NCI-H446 treated with DMSO at 0.1 percent for 48 hours (cell line): ENCODE measurements at places on chromosomes 12 and 14.

GRCh38 chr14:92552066-92552465 lies 38.5 kb downstream of the RIN3 start:
- DNase-seq = no peak

GRCh38 chr14:96905825-96906224 lies 108.6 kb downstream of the VRK1 start:
- no peak for DNase-seq

DNA sequence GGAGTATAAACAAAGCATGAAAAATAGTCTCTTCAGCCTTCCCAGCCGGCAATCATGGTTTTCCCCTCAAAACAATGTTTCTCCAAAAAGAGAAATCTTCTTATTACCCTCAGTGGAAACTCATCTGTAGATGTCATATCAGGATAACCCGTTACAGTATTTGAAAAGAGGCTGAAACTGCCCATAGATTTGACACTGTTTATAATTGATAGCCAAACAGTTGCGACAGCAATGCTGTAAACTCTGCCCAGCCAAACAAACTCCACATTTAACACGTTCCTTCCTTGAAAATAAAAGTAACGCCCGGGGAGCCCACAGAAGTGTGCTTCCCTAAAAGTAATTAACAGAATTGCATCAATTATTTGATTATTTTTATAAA lies 201.3 kb upstream of the FOXN3 start:
- DNase-seq = no peak

- DNase-seq = no peak
Measured at GRCh38 chr14:56173365-56173922, 55.2 kb downstream of the PELI2 start.

GRCh38 chr14:26808407-26808806 lies 210.6 kb upstream of the NOVA1 start:
- no peak for DNase-seq

DNA sequence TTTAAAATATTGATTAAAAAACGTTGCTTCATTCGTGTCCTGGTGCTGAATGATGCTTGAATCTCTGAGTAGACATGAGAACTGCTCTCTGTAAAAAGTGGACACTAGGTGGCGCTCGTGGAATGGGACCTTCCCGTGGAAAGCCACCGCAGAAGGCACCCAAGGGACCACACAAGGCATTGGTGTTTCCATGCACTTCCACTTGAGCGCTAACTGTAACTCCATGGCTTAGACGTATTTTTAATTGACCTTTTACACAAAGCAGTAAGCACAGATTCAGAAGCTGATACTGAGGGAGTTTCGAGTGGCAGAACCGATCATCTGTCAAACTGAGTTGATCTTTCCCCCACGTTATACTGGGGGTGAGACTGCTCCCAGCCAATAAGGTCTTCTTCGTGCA lies 135.3 kb downstream of the PRKCH start:
- no peak for DNase-seq

GRCh38 chr14:20719777-20720176 lies 25.9 kb upstream of the EDDM3A start:
- DNase-seq = no peak

- DNase-seq = no peak
Measured at GRCh38 chr12:28936711-28937110, 212.4 kb upstream of the FAR2 start.

DNA sequence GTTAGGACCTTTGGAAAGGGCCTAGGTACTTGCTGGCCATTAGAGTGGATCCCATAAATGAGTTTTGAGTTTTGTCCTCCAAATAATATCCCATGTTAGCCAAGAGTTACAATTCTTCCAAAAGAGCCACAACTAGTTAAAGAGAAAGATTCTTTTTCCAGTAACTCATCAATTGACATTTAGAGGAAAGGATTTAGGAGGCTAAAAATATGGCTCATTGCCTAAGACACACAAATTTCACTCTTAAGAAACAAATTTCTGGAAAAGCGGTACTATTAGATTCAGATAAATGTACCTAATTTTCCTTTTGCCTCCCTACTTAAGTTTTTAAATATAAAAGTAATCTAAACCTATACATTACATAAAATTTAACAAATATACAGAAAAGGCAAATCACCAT lies 21.3 kb downstream of the DACT1 start:
- no peak for DNase-seq

GRCh38 chr14:80491131-80491530 lies 279.8 kb upstream of the DIO2 start:
- DNase-seq = no peak

DNA sequence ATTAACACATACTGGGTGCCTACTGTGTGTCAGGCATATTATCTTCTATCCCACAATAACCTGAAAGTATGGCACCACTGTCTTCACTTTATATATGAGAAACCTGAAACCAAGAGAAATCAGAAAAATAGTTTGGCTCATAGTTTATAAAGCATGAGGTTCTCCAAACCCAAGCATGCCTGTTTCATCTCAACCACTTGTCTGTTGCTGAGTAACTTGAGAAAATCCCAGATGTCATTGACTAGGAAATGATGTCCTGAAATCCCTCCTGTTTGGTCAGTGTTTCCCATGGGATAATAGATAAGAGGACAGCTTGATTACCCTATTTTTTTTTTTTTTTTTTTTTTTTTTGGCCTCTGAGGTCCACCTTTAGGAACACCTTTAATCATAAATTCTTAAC lies 2.6 kb upstream of the IFNG-AS1 start:
- no peak for DNase-seq
